ENCODE measurements at places on chromosomes 7 and 10.

- no peak for DNase-seq
Measured at GRCh38 chr7:143387156-143387975, 6.2 kb downstream of the ZYX start.

- DNase-seq, result no peak
Measured at GRCh38 chr10:127756264-127756663, 19.3 kb downstream of the FOXI2 start.

DNA sequence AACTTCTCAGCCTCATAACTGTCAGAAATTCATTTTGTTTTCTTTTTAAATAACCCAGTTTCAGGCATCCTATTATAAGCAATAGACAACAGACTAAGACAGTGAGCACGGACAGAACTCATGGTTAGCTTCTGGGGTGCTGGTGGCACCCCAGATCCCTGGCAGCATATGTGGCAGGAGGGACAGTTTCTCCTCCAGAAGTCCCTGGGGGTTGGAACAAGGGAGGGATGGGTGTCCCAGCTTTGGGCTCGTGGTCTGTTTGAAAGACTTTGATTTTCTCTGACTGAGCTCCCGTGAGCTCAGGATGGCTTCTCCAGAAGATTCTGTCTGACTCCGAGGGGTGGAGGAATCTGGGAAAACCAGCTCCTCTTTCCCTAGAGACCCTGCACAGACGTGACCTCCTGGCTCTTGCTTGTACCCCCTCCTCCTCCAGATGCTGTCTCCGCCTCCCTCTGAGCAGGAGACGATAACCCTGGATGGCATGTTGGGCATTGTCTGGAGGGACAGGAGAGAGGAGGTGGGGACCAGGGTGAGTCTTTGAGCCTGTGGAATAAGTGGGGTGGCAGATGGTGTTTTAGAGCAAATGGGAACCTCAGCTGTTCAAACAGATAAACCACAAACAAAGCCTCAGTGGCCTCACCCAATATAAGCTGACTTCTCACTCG is 421.1 kb downstream of the GLRX3 start:
- DNase-seq, result no peak

- DNase-seq, result no peak
Measured at GRCh38 chr7:99344061-99344647, 18.5 kb downstream of the ARPC1A start.

GRCh38 chr10:5904227-5904626 is 14.2 kb downstream of the FBH1 start:
- DNase-seq, result no peak

DNA sequence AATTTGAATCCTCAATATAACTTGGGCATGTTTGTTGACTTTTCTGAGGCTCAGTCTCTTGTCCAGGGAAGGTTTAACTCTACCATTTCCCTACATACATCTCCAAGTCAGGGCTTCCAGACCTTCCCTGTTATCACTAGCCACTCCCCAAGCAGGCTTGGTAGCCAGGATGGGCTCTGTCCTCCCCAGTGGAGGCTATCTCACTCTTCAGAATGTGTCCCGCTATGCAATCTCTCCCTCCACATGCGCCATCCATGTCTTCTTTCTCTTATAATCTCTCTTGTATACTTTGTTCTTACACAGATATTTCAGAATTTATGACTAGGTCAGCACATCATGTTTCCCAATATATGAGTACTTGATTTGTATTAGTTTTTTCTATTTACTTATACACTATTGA is 310.4 kb downstream of the HGF start:
- no peak for DNase-seq

DNA sequence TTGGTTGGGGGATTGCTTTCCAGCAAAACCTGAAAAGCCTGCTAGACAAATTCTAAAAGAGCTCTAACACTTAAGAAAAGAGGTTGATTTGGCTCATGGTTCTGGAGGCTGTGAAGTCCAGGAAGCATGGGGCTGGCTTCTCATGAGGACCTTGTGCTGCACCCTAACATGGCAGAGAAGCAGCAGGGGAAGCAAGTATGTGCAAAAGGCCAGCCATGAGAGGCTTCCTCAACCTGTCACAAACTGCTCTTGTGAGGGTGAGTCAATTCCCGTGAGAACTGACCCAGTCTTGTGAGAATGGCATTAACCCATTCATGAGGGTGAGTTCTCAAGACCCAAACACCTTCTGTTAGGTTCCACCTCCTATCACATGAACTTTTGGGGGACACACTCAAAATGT is 54.3 kb upstream of the IGFBP3 start:
- no peak for DNase-seq

DNA sequence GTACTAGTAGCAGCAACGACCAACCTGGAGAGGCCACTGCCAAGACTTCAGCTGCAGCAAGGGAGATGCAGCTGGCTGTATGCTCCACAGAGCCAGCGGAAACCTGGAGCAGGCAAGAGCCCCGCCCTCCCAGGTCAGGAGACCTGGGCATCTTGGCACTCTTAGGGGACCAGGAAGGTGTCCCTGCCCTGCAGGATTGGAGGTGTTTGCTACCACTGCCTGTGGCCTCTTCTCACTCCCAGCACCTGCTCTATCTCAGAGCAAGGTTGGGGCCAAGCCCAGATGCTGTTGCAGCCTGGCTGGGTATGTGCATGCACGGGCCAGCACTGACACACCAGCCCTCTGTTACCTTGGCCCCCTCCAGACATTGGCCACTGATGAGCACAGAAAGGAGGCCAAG is 1512.8 kb downstream of the REEP3 start:
- no peak for DNase-seq

GRCh38 chr7:68676813-68677535 is 921.3 kb upstream of the AUTS2 start:
- DNase-seq, result no peak

DNA sequence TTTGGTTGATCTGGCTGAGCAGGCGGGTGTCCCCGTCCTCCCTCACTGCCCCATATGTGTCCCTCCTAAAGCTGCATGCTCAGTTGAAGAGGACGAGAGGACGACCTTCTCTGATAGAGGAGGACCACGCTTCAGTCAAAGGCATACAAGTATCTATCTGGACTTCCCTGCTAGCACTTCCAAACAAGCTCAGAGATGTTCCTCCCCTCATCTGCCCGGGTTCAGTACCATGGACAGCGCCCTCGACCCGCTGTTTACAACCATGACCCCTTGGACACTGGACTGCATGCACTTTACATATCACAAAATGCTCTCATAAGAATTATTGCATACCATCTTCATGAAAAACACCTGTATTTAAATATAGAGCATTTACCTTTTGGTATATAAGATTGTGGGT is 26.9 kb upstream of the TRIM56 start:
- DNase-seq, result no peak

DNA sequence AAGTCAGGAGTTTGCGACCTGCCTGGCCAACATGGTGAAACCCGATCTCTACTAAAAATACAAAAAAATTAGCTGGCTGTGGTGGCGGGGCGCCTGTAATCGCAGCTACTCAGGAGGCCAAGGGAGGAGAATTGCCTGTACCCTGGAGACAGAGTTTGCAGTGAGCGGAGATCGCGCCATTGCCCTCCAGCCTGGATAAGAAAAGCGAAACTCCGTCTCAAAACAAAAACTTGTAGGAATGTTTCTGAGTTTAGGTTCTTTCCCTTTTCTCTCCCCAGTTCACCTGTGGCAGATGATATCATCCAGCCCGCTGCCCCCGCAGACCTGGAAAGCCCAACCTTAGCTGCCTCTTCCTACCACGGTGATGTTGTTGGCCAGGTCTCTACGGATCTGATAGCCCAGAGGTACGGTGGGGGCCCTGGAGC is 138.8 kb upstream of the BTBD16 start:
- no peak for DNase-seq

DNA sequence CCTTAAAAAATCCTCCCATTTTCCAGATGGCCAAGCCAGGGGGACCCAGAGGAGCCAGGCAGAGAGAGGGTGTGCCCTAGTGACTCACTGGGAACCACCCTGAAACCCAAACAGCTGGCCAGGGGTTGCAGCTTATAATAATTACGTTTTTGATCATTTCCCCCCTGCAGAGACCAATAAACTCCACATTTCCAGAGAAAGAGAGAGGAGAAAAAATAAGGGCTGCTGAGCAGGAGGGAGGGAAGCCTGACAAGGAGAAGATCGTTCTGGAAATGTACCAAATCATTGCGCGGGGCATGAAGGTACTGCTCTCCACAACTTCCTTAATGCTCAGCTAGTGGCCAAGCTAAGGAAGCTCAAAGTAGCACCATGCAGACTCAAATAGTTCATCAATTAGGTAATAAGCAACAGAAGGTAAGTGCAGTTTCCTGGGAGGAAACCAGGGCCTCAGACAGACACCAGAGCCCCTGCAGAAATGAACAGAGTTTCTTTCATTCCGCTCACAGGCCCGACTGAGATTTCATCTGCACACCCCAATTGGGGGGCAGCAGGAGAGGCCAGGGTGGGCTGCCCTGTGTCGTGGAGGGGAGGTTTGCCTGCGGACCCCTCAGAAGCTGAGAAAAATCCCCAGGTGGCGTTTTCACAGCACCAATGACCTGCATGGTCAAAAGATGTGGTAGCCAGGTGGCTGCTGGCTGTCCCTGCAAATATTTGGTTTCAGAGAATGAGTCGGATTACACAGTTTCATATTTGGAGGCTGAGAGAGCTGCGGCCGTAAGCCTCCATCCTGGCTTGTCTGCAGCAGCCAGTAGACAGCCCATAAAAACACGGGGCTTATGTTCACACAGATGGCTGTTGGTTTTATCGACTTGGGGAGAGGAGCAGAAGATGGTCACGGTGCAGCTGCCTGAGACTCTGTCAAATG is 153.2 kb upstream of the LYZL2 start:
- no peak for DNase-seq

- peak; percentile 75 for DNase-seq
Measured at GRCh38 chr7:134126966-134127848, at the start of gene LRGUK. Gene LRGUK (plus strand): TSS chr7:134127340. CDS start chr7:134127368, 28 bp downstream.
